Activated CD4-positive, CD25-positive, alpha-beta regulatory T cell treated with anti-CD3 and anti-CD28 coated beads, Interleukin-2, amount 50 U/mL, for 72 hours (primary cell): ENCODE measurements at places on chromosomes 5 and 9.

DNA sequence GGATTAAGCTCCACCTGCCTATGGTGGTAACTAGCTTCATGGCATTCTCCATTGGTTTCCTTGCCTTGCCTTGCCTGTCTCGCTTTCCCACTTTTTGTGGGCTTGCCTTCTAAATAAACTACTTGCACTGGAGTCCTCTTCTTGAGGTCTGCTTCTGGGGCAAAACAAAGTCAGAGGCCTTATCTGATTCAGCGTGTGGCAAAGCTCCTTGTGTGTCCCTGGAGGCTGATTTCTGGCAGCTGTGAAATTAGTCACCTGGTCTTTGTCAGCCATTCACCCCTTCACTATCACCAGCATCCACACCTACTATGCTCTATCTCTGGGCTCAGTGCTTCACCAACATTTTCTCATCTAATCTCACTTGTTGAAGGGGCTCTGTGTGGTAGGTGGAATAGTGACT, 176.2 kb downstream of the SEC61B start:
- DNase-seq = no peak

GRCh38 chr5:107464416-107464815, 206.3 kb downstream of the EFNA5 start:
- no peak for DNase-seq

DNA sequence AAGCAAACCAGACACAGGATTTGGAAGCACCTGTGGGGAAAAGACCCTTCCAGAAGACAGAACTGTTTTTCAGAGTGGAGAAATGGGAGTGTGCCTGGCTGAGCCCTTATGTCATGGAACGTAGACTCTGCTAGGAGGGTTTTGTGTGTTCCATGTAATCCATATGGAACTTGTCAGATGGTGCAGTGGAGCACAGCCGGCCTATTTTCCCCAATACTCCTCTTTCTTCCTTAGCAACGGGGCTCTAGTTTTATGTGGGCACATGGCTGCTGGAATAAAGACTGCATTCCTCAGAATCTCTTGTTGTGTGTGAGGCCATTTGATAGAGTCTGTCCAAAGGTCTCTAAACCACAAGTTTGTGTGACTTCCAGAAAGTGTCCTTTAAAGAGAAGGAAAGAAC, 284.0 kb downstream of the DRD1 start:
- DNase-seq = no peak

- DNase-seq = no peak
These were observed 41.6 kb downstream of the CSF1R start for GRCh38 chr5:150044712-150045111.

DNA sequence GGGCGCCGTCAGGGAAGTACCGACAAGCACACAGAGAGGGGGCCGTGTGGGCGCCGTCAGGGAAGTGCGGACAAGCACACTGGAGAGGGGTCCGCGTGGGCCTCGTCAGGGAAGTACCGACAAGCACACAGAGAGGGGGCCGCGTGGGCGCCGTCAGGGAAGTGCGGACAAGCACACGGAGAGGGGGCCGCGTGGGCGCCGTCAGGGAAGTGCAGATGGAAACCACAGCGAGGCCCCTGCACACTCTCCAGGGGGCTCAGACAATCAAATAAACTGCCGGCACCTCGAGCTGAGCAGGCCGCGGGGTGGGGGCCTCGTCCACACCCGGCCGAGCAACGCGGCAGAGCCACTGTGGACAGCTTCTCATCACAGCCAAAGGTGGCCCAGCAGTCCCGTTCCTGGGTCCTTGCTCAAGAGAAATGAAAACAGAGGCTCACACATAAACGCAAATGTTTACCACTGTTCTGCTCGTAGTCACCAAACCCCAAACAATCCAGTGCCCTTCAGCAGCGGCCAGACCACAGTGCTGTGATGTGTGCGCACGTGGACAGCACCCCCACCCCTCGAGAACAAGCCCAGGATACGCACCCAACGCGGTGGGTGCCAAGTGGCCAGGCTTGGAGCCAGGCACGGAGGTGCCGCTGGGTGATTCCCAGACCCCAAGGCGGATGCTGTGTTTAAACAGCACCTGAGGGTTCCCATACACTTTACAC, 24.7 kb downstream of the TPPP start:
- no peak for DNase-seq

GRCh38 chr9:1458503-1458902, 408.3 kb downstream of the DMRT2 start:
- DNase-seq = no peak

GRCh38 chr5:112124788-112125187, 294.3 kb downstream of the EPB41L4A start:
- DNase-seq = no peak

DNA sequence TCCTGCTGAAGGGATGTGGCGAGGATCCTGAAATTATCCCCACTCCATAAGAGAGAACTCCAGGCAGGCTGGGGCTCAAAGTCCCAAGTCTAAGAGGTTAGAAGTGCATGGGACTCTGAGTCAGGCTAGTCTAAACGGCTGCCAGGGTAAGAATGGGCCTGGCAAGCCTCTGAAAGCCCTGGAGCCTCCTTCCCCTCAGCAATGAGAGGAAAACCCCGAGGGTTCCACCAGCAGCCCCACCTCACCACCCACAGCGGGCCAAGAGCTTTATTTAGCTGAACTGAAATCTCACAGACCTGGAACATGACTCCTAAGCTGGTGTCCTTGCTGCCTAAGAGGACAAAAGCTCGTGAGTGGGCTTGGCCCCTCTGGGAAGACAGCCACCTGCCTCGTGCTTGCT, 135.5 kb downstream of the SEC61B start:
- DNase-seq = no peak

DNA sequence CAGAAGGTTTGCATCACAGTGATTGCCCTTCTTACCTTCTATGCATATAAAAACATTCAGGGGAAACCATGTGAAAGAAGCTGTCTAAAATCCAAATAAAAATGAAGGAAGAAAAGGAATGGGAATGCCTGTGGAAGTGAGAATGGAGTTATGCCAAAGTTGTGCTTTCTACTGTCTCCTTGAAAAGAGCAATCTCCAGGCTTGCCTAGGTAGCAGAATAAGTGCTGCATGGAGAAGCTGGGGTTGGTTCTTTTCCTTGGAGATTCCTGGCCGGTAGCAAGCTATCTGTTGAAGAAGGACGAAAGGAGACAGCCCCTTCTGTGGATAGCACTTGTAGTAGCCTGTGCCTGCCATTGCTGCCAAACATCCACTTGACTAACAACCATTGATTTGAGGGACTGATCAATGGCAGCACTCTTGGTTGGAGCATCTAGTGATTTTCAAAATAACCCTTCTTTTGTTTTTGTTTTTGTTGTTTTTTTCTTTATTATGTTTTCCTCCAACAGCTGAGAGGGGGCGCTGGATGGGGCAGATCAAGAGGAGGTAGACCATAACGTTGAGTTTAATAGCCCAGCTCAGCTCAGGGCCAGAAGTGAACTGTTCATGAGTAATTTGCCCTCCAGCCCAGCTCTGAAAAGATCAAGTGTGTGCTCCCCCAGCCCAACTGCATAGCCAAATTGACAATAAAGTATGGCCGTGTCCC, 1.6 kb downstream of the PLCXD3 start:
- DNase-seq = no peak

- DNase-seq = no peak
These were observed 12.6 kb downstream of the ERP44 start for GRCh38 chr9:100086097-100086635.

GRCh38 chr5:143214458-143214857, 189.0 kb downstream of the NR3C1 start:
- no peak for DNase-seq

- no peak for DNase-seq
These were observed 64.7 kb upstream of the RICTOR start for GRCh38 chr5:39138892-39139291.

GRCh38 chr5:135319458-135319857, 79.6 kb downstream of the MACROH2A1 start:
- peak; percentile 1 for DNase-seq

GRCh38 chr9:110266795-110267194, 10.5 kb upstream of the TXN start:
- DNase-seq = no peak

DNA sequence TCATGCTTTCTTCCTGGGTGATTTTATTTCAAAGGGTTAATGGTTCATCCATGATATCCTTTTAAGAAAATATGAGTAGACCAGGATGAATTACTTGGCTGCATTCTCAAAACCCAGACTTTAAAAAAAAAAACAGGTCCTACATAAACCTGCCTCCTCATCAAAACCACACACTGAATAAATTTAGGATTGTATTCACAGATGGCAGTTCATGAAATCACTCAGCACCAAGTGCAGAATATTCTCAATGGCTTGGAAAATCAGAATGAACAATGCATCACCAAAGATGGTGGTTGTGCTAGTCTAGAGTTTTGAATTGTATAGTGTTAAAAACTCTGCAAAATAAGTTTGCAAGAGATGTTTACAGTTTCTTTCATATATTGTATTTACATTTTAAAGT, 145.4 kb upstream of the GRAMD2B start:
- no peak for DNase-seq

DNA sequence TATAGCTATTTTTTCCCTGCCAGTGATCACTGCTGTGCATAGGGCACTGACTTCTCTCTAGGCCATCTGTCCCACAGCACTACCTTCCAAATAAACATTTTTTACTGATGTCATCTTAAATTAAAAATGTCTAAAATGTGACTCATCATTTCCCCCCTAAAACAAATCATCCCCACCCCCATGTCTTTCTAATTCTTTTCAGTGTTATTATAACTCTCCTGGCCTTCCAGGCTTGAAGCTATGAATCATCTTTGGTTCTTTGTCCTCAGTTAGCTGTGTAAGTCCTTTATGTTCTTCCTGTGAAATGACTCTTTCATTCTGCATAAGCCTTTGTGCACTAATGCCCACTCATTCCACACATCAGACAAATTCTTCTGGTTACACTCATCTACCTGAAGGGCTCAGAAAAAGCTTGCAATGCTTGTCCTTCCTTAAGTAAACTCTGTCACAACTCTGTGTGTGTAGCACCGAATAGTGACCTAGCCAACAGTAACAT, 78.1 kb downstream of the CFAP95 start:
- DNase-seq = no peak

DNA sequence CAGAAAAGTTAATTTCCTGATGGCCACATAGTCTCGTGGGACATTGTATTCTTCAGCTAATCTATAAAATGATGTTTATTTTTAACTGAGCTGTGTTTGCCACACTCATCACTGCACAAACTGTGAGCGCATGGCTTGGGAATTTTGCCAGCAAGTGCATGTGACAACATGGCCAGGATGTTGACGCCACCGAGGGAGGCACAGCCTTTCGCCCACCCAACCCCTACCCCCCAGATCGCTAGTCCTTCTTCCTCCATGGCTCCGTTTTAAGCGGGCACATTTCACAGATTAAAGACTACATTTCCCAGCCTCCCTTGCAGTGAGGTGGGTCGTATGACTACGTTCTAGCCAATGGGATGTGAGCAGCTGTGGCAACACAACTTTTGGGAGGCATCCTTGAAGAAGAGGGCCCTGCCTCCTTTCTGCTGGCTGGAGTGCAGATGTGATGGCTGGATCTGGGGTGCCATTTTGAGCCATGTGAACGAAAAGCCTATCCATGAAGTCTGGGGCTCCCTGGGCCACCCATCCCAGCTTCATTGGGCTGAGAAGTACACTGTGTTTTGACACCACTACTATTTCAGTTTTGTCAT, 7.9 kb downstream of the NRARP start:
- no peak for DNase-seq

DNA sequence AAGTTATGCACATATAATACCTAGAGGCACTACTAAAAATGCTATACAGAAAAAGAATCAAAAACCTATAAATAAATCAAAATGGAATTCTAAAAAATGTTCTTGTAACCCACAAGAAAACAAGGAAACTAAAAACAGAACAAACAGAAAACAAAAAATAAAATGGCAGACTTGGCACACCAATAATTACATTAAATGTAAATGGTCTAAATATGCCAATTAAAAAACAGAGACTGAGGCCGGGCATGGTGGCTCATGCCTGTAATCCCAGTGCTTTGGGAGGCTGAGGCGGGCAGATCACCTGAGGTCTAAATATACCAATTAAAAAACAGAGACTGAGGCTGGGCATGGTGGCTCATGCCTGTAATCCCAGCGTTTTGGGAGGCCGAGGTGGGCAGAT, 142.2 kb downstream of the SLIT3 start:
- no peak for DNase-seq

DNA sequence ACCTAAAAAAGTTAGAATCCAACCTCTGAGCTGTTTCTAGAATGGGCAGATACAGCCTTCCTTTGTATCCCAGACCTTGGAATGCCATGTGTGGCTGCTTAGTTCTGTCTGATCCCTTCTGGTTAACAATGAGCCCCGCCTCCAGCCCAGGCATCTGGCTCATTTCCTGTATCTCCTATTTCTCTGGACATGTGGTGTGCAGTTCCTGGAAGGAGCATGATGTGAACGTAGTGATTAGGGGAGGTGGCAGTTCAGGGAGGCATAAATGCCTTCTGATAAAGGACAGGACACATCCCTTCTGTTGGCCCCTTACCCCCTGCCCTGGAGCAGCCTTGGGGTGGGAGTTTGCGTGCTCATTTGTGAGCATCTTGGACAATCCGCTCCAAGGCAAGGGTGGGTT, 243.0 kb downstream of the ZSWIM6 start:
- no peak for DNase-seq

GRCh38 chr5:126736141-126736540, 40.8 kb upstream of the LMNB1 start:
- DNase-seq = no peak

GRCh38 chr9:111743275-111743674, 51.5 kb downstream of the SHOC1 start:
- DNase-seq = no peak

DNA sequence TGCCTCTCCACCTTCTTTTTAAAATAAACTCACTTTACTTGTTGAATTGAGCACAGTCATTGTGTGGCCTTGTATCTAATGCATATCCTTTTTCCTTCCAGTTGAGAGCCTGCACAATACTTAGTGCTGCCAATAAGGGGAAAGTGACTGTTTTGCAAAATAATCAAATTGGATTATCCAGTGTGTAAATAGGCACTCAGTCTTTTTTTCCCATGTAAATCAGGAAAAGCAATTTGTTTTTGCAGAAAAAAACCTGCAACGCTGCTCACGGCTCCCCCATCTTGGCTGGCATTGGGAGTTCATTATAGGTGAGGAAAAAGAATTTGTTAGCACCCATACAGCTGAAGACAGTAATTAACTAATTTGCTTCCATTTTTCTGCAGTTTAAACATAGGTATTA, 299.9 kb downstream of the CSNK1G3 start:
- DNase-seq = no peak

DNA sequence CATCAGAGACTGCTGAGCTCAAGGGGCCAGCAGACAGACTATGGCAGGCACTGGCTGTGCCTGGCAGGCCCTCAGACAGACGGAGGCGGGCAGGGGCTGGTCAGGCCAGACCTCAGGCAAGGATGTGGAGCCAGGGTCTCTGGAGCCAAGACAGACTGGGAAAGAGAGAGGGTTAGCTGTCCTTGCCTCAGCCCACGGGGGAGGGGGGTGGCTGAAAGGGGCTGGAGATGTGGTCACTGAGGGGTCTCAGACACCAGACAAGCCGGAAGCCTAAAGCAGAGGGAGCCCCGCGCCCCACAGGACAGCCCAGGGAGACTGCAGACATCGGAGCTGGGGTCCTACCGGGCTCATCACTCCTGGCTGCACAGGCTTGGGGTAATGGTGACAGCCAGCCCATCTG, 141.2 kb upstream of the FOXD4L5 start:
- DNase-seq = no peak

GRCh38 chr9:126531591-126531990, 82.1 kb upstream of the LMX1B start:
- no peak for DNase-seq
